WTC11 (cell line): ENCODE measurements at places on chromosomes 12 and 14. TPM values are rescaled to one million over a fixed set of nuclear protein-coding genes. Genes with fewer than 3 reads are reported as not detected.

DNA sequence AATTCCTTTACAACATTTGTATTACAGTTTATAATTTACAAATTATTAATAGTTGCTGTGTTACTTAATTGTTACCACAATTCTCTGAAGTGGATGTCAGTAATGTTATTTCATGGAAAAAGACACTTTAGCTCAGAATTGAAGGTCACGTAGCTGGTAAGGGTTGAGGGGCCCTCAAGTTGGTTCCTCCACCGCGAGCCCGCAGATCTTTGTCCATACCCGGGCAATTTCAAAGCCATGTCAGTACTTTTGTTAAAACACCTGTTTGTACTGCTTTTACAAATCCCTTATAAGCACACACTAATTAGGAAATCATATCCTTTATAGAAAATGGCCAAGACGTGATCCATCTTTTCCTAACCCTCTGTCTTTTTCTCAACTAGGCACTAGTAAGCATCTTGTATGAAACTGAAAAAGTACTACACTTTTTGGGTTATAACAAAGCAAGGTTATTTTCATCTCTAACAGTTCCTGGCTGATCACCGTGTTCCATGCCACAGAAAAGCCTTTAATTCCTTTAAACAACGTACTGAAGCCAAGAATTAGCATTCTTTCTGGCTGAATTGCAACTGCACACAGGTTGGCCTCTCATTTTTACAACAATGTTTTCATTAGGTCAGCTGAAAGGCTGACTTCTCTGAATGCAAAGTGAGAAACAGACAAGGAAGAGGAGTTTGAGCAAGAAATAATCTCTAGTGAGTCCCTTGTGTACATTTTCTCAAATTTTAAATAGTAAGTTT is 76.1 kb downstream of the CNTN1 start:
- H3K4me3 ChIP-seq: no peak overlapping the region
- peaks cover 3% of the 10 kb centered on the region; the same call in 1 of the 2 replicates for H3K4me1 ChIP-seq
- no peak for DNase-seq
- H3K27ac ChIP-seq: no peak overlapping the region; the same call in 1 of the 2 replicates
- H3K27me3 ChIP-seq: no peaks in the 10 kb centered on the region

GRCh38 chr12:128570191-128571065 is 253.3 kb downstream of the SLC15A4 start:
- peaks cover 7% of the 10 kb centered on the region for H3K27me3 ChIP-seq
- H3K4me1 ChIP-seq: no peaks in the 10 kb centered on the region
- no peak overlapping the region for H3K4me3 ChIP-seq
- peaks cover 80% of the 10 kb centered on the region for H3K36me3 ChIP-seq
- DNase-seq: no peak
- no peak overlapping the region for H3K27ac ChIP-seq

GRCh38 chr14:85487215-85487614 is 42.7 kb upstream of the FLRT2 start:
- no peak overlapping the region for H3K4me3 ChIP-seq
- no peak overlapping the region for H3K27ac ChIP-seq
- no peaks in the 10 kb centered on the region for H3K4me1 ChIP-seq
- H3K27me3 ChIP-seq: no peaks in the 10 kb centered on the region
- H3K36me3 ChIP-seq: no peaks in the 10 kb centered on the region
- DNase-seq: no peak

DNA sequence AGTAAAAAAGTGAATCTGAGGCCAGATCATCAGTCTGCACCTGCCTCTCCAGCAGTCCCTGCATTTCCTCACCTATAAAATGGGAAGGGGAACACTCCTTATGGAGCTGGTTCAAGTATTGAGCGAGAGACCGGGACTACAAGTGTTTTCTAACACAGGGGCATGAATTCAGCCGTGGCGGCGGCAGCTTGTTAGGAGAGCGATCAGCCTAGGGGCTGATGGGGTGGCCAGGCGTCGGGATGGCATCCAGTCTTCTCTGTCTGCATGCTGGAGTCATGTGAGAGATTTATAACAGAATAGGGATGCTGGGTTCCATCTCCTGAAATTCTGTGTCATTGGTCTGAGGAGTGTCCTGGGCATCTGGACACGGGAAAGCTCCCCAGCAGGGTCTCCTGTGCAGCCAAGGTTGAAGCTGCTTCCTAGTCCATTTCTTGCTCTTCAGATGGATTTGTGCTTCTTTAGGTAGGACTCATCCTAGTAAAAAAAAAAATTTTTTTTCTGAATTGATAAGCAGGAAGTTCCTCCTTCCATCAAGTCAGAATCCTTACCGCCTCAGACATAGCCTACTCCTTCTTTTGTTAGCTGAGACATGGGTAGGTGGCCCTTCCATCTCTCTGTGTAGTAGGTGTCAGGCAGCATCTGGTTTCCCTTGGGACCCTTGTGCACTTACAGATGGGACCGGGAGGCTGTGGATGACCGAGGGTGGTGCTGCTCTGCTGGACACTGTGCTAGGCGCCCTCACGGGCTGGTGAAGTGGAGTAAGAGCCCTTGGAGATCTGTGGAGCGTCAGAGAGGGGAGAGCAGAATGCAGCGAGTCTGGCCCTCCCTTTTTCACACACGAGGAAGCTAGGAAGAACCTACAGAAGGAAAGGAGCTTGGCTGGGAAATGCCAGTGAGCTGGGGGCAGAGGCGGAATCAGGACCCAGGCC is 146.7 kb downstream of the TSPAN9 start:
- H3K27ac ChIP-seq: peak overlapping the region; percentile 68
- H3K4me3 ChIP-seq: no peak overlapping the region
- DNase-seq: no peak
- peaks cover 23% of the 10 kb centered on the region for H3K4me1 ChIP-seq
- no peaks in the 10 kb centered on the region for H3K27me3 ChIP-seq

- H3K36me3 ChIP-seq: peaks cover 75% of the 10 kb centered on the region
- DNase-seq: no peak
- H3K4me1 ChIP-seq: no peaks in the 10 kb centered on the region
- no peak overlapping the region for H3K27ac ChIP-seq
- no peak overlapping the region for H3K4me3 ChIP-seq
These were observed 7.6 kb upstream of the NOP2 start for GRCh38 chr12:6575648-6576047.

GRCh38 chr12:124743479-124744272 is 120.0 kb downstream of the SCARB1 start:
- no peak overlapping the region; the same call in none of the 2 replicates for H3K27ac ChIP-seq
- H3K27me3 ChIP-seq: no peaks in the 10 kb centered on the region; the same call in 1 of the 2 replicates
- no peak for DNase-seq
- H3K4me3 ChIP-seq: no peak overlapping the region

GRCh38 chr12:26233631-26234030 is 38.3 kb downstream of the SSPN start:
- H3K4me1 ChIP-seq: peaks cover 10% of the 10 kb centered on the region; the same call in 1 of the 2 replicates
- H3K4me3 ChIP-seq: no peak overlapping the region
- no peak overlapping the region for H3K27ac ChIP-seq
- H3K36me3 ChIP-seq: no peaks in the 10 kb centered on the region
- peaks cover 7% of the 10 kb centered on the region for H3K27me3 ChIP-seq
- no peak for DNase-seq

DNA sequence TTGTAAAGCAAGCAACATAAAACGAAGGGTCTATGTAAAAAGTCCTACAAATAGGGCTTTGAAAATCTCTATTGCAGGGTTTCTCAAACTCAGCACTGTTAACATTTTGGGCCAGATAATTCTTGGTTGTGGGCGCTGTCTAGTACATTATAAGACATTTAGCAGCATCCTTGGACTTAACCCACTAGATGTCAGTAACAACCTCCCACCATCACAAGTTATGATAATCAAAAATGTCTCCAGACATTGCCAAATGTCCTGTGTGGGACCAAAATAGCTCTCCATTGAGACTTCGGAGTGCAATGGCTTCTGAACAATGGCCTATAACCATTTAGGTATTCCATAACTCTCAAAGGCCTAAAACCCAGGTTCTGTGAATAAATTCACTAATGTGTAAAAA is 22.9 kb upstream of the DHRS7 start:
- no peaks in the 10 kb centered on the region for H3K36me3 ChIP-seq
- H3K27me3 ChIP-seq: no peaks in the 10 kb centered on the region
- H3K4me1 ChIP-seq: peaks cover 14% of the 10 kb centered on the region
- H3K4me3 ChIP-seq: no peak overlapping the region

GRCh38 chr12:53069621-53070410 is 9.4 kb downstream of the SPRYD3 start:
- H3K27ac ChIP-seq: no peak overlapping the region
- H3K27me3 ChIP-seq: peaks cover 3% of the 10 kb centered on the region
- H3K36me3 ChIP-seq: peaks cover 7% of the 10 kb centered on the region; the same call in 1 of the 2 replicates

- DNase-seq: no peak
- H3K4me1 ChIP-seq: peaks cover 51% of the 10 kb centered on the region
- no peaks in the 10 kb centered on the region for H3K36me3 ChIP-seq
- no peak overlapping the region for H3K4me3 ChIP-seq
- no peaks in the 10 kb centered on the region for H3K27me3 ChIP-seq
These were observed 192.9 kb downstream of the PRKD1 start for GRCh38 chr14:29734732-29735131.

GRCh38 chr12:118033323-118033722 is 16.8 kb downstream of the RFC5 start:
- H3K4me1 ChIP-seq: no peaks in the 10 kb centered on the region; the same call in 1 of the 2 replicates
- H3K27ac ChIP-seq: no peak overlapping the region
- DNase-seq: no peak
- peaks cover 77% of the 10 kb centered on the region for H3K36me3 ChIP-seq
- H3K4me3 ChIP-seq: no peak overlapping the region

DNA sequence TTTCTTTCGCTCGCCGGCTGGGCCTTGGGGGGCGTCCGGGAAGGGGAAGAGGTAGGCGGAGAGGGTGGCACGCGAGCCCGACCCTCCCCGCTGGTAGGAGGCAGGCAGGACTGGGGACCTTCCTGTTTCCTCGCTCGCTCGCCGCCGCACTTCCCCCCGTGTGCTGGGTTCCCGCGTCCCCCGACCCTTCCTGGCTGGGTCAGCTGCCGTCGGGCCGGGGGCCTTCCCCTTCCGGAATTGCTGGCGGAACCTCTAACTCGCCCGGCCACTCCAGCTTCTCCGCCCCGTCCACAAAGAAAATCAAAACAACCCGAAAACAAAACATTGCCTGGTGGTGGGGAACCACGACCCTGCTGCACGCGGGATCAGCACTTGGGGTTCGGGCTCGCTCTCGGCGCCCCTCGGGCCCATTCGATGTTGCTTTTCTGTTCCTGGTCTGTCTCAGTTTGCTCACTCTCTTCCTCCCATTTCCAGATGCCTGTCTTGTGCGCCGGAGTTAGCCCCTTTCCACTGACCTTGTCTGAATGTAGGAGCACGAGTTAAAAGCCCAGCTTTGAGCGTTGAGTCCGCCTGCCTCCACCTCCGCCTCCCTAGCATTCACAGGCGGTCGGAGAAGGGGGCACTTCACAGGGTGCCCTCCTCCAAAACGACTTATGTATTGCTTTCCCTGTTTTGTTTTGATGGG is 581 bp downstream of the PAPOLA start:
- peak overlapping the region; percentile 97 for H3K27ac ChIP-seq
- no peaks in the 10 kb centered on the region for H3K27me3 ChIP-seq
- DNase-seq: peak; percentile 56
- H3K4me3 ChIP-seq: peak overlapping the region; percentile 97
- peaks cover 33% of the 10 kb centered on the region for H3K4me1 ChIP-seq

GRCh38 chr12:119988472-119989360 is at the start of gene BICDL1:
Gene BICDL1 (plus strand): TSS chr12:119989236. CDS start chr12:119989869, 633 bp downstream.
- peaks cover 26% of the 10 kb centered on the region for H3K4me1 ChIP-seq
- H3K4me3 ChIP-seq: peak within 1 kb of the TSS; percentile 81
- peak within 1 kb of the TSS; percentile 97 for H3K27ac ChIP-seq
- peaks cover 18% of the 10 kb centered on the region for H3K27me3 ChIP-seq
- peaks cover 5% of the 10 kb centered on the region; the same call in 1 of the 2 replicates for H3K36me3 ChIP-seq

Gene ATG101
- 43.3 to 52.1 TPM (median 45.0 TPM) in 3 replicates for total RNA-seq

Gene SDSL
- total RNA-seq: 0.41 to 0.96 TPM (median 0.52 TPM) in 3 replicates

Gene SOX5
- 1.0 to 3.6 TPM (median 2.3 TPM) in 3 replicates for total RNA-seq

Gene OR4K17
- total RNA-seq: not detected in 3 replicates

Gene LUM
- total RNA-seq: 0.28 to 0.73 TPM (median 0.64 TPM) in 3 replicates

Gene PIWIL1
- not detected in 3 replicates for total RNA-seq

Gene NXPH4
- 3.7 to 4.9 TPM (median 4.4 TPM) in 3 replicates for total RNA-seq
